ENCODE measurements at places on chromosomes 1 and 21. TPM values are rescaled to one million over a fixed set of nuclear protein-coding genes. Genes with fewer than 3 reads are reported as not detected.
A peak's percentile ranks its signal among the peaks of the same experiment; 100 is the strongest.

GRCh38 chr1:27503033-27503432, 13.1 kb upstream of the WASF2 start:
- DNase-seq = no peak

Gene KRTAP24-1
- not detected for total RNA-seq

GRCh38 chr1:100145116-100145515, 12.2 kb downstream of the TRMT13 start:
- no peak for DNase-seq

GRCh38 chr1:29664711-29665110, 428.4 kb downstream of the PTPRU start:
- no peak for DNase-seq

DNA sequence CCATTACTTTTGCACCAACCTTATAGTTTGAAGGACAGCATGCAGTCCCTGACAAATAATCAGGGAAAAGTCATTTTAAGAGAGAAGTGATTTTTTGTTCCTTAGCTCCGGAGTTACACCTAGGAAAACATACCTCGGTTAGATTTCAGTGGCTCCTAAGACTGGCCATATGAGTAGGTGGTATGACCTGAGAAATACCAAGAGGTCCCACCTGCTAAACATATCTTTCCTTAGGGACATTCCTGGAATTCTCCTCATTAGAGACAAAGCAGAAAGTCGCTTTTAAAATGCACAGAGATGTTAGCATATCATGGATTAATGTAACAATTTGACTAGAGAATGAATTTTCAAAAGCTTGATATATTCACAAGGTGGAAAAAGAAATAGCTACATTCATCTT, 84.2 kb upstream of the RNPC3 start:
- DNase-seq = no peak

- DNase-seq = no peak
Measured at GRCh38 chr1:166470441-166470840, 303.6 kb upstream of the FAM78B start.

Gene KCNJ15
- total RNA-seq = 1.3 TPM

- no peak for DNase-seq
Measured at GRCh38 chr1:228315945-228316588, 90.6 kb downstream of the TRIM11 start.

- peak; percentile 80 for DNase-seq
Measured at GRCh38 chr1:156748670-156749418, 2.6 kb downstream of the HDGF start.

Gene KCNE1
- total RNA-seq = 7.5 TPM

Gene TSACC
- 1.0 TPM for total RNA-seq

Gene FHAD1
- total RNA-seq = 0.47 TPM

DNA sequence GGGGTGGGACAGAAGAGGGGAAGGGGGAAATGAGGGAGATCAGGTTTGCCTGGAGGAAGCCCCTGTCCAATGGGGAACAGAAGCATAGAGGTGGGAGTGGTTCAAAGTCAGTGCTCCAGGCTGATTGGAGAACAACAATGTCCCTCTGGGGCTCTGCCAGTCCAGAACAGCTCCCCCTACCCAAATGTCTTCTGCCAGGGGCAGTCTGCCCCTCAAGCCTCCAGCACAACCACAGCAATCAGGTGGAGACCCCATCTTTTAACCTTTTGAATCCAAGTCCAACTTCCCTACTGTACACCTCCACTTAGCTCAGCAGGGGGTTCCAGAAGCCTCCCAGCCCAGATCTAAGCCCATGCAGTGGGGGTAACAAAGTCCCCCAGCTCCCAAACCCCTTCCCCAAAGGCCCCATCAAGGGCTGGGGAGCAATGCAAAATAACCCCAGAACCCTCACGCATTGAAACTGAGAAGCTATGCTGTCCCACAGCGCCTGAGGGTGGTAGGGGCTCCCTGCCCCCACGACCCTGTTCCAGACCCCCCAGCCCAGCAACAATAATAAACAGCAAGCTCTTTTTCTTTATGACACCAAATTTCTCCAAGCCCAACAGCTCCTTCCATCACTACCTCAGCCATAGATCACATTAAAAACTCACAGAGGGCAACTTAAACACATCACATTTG, 3.3 kb downstream of the AHDC1 start:
- DNase-seq = no peak

Gene CYP2J2
- total RNA-seq = 63.9 TPM

Gene TIE1
- total RNA-seq = 23.1 TPM

Gene SV2A
- total RNA-seq = 1.5 TPM

GRCh38 chr1:36480161-36480560, 2.6 kb downstream of the CSF3R start:
- DNase-seq = no peak

GRCh38 chr1:184851822-184852746, 97.4 kb upstream of the EDEM3 start:
- no peak for DNase-seq

Gene DTL
- 0.71 TPM for total RNA-seq

GRCh38 chr1:234927312-234927970, 201.2 kb downstream of the TOMM20 start:
- no peak for DNase-seq

DNA sequence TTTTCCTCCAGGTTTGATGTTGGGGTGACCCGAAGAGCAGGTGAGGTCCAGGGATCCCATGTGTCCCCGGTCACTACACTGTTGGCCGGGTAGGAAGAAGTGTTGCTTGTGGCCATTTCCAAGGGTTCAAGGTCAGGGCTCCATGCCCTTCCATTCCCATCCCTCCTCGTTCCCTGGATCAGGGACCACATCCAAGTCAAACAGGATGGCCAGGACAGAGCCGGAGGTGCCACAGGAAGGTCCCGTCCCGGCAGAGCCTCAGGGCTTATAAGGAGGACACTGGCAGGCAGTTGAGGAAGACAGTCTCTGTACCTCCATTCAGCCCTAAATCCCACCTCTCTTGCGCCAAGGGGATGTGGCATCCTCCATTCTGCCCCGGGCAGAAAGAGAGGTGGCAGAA, 22.0 kb upstream of the FAM131C start:
- DNase-seq = no peak

Gene PGBD5
- 24.8 TPM for total RNA-seq

Gene KRTAP13-2
- total RNA-seq = not detected

GRCh38 chr1:9010781-9011323, 15.4 kb downstream of the SLC2A7 start:
- no peak for DNase-seq

GRCh38 chr1:109765483-109765815, 1.7 kb upstream of the EPS8L3 start:
- DNase-seq = no peak

DNA sequence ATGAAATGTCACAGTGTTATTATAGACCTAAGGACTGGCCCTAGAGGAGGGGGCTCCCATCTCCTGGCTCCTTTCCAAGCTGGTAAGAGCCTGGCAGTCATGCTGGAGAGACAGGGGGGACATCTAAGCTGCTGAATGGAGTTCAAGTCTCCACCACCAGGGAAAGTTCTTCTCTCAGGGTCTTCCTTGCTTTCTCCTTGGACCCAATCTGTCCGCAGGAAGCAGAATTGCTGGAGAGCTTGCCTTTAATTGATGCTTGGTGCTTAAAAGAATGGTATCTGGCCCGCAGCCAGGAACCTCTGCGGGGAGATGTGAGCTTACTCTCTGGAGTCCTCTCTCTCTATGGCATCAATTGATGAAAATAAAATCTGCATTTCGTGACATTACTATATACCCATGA, 25.1 kb downstream of the IRF2BP2 start:
- DNase-seq = peak; percentile 54

Gene NKAIN1
- 0.15 TPM for total RNA-seq

Gene DISC1
- total RNA-seq = 5.4 TPM

GRCh38 chr1:206716159-206716869, 31.6 kb downstream of the MAPKAPK2 start:
- DNase-seq = no peak

DNA sequence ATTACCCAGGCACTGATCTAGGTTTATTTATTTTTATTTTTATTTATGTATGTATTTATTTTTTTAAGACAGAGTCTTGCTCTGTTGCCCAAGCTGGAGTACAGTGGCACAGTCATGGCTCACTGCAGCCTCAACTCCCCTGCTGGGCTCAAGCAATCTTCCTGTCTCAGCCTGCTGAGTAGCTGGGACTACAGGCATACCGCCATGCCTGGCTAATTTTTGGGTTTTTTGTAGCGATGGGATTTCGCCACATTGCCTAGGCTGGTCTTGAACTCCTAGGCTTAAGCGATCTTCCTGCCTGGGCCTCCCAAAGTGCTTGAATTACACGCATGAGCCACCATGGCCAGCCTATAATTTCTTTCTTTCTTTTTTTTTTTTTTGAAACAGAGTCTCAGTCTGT, 9.4 kb downstream of the PHACTR4 start:
- no peak for DNase-seq

Gene KIAA1614
- total RNA-seq = 8.2 TPM

Gene CRABP2
- 1.5 TPM for total RNA-seq

GRCh38 chr1:61391730-61392129, 309.4 kb downstream of the NFIA start:
- DNase-seq = no peak

Gene ZFP69B
- 1.1 TPM for total RNA-seq

Gene UBXN10
- 5.4 TPM for total RNA-seq

Gene GALNT2
- total RNA-seq = 50.7 TPM

DNA sequence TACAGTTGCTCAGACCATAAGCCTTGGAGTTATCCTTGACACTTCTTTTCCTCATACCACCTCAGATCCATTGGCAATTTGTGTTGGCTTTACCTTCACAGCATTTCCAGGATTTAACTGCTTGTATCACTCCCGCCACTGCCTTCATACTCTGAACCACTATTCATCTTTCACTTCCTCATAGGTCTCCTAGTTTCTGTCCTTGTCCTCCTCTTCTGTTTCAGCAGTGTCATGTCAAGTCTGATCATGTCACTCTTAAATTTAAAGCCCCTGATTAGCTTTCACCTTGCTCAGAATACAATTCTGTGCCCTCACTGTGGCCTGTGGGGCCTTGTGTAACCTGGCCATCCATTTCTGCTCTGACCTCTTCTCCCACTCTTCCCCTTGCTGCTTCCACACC, 34.7 kb upstream of the C1orf115 start:
- no peak for DNase-seq

DNA sequence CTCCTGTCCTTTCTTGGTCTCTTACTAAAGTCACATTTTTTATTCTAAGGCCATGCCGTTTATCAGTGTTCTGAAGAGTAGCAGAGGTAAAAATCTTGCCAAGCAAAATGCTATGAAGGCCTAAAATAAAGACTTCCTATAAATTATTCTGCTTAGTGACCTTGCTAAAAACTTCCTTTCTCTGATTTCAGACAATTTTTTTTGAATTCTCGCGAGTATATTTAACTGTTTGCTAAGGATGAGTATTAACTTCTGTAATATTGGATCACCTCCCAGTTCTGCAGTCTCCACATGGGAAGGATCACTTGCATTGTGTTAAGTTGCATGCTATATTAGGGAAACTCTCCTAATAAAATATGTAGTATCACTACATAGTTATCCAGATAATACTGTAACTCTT, 123.4 kb upstream of the SNX7 start:
- no peak for DNase-seq

DNA sequence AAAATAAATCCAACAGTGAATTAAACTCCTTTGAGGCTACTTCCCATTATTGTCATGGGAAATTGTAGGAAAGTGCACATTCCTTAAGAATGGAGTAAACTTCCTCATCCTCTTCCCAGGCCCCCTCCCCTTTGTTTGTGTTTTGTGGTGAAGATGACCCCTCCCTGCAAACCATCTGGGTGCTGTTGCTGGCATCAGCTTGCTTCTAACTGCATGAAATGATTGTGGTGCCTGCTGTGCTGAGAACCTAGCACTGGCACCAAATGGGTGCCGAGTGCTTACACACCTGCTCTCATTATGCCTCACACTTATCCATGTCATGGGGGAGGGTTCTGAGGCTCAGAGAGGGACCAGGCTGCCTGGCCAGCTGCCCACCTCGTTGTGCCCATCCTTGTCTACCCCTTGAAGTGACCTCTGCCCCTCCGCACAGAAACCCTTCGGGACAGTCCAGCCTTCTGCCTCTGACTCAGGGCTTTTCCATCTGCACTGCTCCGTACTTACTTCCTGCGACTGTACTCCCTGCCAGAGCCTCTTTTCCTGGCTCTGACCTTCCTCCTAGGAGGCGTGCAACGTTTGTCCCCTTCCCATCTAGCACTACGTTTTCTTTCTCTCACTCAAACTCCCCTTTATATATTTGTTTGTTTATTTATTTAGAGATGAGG, 30.6 kb downstream of the CAPN2 start:
- DNase-seq = no peak

Gene DENND2C
- total RNA-seq = 2.3 TPM

DNA sequence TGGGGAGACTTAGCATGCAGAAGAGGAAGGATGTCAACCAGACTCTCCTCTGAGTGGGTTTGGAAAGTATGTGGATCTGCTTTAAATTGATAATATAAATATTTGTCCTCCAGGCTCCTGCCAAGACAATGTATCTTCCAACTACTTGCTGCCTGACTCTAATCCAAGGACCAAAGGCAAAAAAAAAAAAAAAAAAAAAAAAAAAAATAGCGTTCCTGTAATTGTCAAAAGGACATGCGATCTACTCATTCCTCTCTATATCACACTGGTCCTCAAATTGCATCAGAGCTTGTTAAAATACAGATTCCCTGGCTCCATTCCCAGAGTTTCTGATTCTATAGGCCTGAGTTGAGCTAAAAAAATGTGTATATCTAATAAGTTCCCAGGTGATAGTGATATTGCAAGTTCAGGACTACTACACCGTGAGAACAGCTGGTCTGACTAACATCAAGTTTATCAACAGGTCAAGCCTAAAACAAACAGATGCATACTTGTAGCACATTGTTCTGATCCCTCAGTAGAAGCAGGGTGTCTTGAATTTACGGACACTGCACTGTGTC, 141.3 kb downstream of the TNR start:
- DNase-seq = no peak

Gene GSTM4
- 27.5 TPM for total RNA-seq

GRCh38 chr1:245334235-245334634, 179.4 kb downstream of the KIF26B start:
- no peak for DNase-seq

Gene FCRL1
- total RNA-seq = not detected

Gene PCNX2
- 3.2 TPM for total RNA-seq

DNA sequence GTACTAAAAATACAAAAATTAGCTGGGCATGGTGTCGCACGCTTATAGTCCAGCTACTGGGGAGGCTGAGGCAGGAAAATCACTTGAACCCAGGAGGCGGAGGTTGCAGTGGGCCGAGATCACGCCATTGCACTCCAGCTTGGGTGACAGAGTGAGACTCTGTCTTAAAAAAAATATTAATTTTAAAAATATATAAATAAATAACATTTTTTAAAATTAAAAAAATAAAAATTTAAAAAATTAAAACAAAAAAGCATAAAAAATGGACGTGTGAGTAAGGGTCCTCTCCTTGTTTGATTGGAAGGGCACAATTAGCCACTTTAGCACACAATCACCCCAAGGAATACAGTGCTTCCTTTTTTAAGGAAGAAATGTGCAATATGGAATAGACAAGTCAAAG, 18.6 kb downstream of the EBNA1BP2 start:
- DNase-seq = no peak

- DNase-seq = no peak
Measured at GRCh38 chr1:82632155-82632554, 831.4 kb downstream of the ADGRL2 start.

- no peak for DNase-seq
Measured at GRCh38 chr1:103788377-103788776, 38.7 kb downstream of the AMY1C start.

Gene CDC42BPA
- 41.0 TPM for total RNA-seq

Gene TMEM82
- not detected for total RNA-seq

All from left cardiac atrium (tissue), 4 donors.